Dorsolateral prefrontal cortex (tissue), 122 donors: ENCODE measurements at places on chromosomes 12 and 14.

DNA sequence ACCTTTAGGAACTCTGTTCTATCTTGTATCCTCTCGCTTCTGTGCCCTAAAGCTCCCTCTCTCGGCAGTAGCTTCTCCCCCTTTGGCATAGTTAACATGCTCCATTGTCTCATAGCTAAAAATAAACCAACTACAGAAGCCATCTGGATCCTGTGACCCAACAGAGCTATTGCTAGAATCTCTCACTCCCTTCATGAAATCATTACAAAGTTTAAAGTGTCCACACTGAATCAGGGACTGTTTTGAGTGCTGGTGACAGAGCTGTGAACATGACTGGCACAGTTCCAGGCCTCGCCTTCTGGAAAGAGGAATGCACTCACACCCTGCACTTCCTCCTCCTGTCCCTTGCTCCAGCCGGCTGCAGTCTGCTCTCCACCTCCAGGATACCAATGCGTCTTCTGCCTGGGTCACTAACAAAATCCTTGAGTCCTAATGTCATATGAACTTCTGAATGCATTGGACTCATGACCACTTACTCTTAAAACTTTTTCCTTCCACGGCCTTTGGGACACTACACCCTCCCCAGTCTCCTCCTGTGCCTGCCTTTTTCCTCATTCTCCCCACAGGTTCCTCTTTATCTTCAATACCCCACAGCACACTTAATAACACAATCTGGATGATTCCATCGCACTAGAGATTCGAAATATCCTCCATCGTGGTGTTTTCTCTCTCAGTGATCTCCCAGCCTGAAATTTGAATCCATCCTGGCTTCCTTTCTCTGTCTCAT, 13.2 kb downstream of the PLBD1 start:
- DNase-seq: peak; percentile 56

GRCh38 chr12:84632556-84632955, 280.0 kb downstream of the SLC6A15 start:
- no peak for DNase-seq

- no peak for DNase-seq
Observed at GRCh38 chr12:58529897-58530741, 390.2 kb downstream of the LRIG3 start.

- DNase-seq: no peak
Observed at GRCh38 chr14:71591231-71591630, 341.0 kb upstream of the RGS6 start.

DNA sequence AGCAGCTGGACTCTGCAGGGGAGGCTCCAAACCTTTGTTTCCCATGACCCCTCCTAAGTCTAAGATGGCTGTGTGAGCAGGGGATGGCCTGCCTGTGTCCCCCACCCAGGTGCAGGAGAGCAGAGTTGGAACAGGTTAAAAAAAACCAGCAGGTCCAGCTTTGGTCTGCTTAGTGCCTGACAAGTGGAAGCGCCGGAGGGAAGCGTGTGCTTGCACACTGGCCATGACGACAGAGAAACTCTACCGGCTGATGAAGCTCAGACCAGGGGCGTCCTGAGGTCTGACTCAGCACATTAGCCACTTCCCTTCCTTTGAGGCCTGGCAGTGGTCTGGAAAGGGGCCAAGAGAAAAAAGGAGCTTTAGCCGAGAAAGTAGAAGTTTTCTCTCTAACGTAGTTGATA, 280.1 kb downstream of the VRK1 start:
- DNase-seq: no peak

GRCh38 chr12:10227648-10228047, 15.0 kb downstream of the GABARAPL1 start:
- DNase-seq: no peak

DNA sequence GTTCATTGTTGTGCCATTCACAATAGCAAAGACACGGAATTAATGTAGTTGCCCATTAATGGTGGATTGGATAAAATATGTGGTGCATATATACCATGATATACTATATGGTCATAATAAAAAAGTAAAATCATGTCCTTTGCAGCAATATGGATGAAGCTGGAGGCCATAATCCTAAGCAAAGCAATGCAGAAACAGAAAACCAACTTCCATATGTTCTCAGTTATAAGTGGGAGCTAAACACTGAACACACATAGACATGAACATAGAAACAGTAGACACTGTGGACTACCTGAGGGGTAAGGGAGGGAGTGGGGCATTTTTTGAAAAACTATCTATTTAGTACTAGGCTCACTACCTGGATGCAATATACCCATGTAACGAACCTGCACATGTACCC, 3.0 kb upstream of the ERP27 start:
- no peak for DNase-seq
